ENCODE measurements at places on chromosomes 16 and 17.

GRCh38 chr16:67773099-67773498 is 33.3 kb downstream of the RANBP10 start:
- DNase-seq, result no peak

- no peak for DNase-seq
These were observed 9.8 kb upstream of the MED9 start for GRCh38 chr17:17467016-17467415.

DNA sequence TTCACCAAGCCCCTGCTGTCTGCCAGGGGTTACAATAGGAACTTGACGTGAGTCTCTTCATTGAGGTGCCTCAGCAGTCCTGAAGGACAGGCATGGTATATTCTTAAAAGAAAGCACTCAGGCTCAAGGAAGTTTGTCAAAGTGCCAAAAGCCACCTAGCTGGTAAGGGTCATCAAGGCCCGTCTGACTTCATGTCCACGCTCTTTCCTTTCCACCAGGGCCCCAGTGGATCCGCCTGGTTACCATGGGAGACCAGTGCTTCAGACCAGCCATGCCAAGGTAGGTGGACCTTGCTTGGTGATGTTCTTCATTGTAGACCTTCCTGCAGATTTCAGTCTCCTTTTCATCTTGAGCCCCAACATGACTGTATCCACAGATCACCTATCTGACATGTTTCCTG is 27.6 kb upstream of the CCL1 start:
- DNase-seq, result no peak

GRCh38 chr17:1123921-1124715 is 55.7 kb downstream of the ABR start:
- DNase-seq, result no peak

DNA sequence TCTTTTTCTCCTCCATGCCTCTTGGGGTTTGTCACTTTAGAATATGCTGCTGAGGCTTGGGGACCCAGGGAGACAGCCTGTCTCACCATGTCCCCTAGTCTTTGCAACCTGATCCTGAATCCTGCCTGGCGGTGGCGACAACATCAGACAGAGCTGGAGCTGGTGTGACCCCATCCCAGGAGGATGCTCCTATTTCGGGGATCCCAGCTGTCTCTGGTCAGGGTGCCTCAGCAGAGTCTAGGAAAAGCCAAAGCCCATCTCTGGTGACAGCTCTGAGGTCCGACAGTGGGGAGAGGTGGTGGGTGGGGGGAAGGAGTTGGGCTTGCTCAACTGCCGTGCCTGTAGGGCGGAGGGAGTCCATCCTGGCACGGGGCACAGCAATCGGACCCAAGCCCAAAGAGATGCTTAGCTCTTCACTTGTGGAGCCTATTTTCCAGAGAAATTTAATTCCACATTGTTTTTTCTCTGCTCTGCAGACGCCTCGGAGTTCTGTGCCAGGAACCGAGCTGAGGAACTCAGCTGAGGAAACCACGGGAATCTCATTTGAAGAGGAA is 10.3 kb upstream of the TNS4 start:
- no peak for DNase-seq

DNA sequence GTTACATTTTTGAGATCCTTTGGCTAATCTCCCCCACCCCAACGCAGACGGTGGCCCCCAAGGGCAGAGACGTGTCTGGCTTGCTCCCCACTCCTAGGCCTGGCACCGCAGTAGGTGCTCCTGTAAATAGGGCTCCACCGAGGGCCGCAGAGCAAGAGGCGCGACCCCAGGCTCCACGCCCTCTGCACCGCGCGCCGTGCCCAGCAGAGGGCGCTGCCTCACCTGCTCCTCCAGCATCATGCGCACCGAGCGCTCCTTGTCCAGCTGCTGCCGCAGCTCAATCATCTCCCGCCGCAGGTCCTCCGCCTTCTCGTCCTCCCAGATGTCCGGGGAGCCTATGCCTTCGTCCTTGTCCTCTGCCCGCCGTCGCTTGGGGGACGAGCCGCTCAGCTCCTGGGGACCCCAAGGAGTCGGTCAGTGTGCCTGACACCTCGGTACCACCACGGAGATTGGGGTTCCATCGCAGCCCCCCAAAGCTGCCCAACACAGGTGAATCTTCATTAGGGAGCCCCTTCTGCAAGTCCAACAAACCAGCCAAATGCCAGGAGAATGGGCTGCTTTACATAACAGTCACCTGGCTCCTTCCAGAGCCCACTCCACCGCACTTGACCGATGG is 11.2 kb downstream of the TFAP4 start:
- DNase-seq, result peak; percentile 48

GRCh38 chr17:62804025-62804424 is 4.1 kb downstream of the MARCHF10 start:
- DNase-seq, result no peak

DNA sequence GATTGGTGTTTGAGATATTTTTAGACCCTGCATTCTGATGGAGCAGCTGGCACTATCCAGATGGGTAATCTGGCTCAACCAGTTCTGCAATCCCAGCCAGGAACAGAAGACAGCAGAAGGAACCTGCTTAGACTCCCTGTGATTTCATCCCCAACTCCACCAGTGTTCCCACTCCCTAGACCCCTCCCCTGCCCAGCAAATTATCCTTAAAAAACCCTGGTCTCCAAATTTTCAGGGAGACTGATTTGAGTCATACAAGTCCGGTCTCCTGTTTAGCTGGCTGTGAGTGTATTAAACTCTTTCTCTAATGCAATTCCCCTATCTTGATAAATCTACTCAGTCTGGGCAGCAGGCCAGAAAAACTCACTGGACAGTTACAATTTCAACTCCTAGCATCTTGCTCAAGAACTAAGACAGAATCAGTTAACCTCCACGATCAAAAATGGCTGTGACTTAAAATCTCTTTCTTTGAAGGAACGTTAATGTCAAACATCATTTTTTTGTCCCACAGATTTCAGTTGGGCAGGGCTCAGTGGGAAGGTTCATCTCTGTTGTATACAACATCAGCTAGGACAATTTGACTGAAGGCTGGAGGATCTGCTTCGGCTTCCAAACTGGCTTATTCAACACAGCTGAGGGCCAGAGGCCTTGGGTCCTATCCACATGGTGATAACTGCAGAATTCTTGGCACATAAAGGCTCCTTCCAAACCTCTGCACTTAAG is 4.9 kb upstream of the RBL2 start:
- DNase-seq, result no peak

DNA sequence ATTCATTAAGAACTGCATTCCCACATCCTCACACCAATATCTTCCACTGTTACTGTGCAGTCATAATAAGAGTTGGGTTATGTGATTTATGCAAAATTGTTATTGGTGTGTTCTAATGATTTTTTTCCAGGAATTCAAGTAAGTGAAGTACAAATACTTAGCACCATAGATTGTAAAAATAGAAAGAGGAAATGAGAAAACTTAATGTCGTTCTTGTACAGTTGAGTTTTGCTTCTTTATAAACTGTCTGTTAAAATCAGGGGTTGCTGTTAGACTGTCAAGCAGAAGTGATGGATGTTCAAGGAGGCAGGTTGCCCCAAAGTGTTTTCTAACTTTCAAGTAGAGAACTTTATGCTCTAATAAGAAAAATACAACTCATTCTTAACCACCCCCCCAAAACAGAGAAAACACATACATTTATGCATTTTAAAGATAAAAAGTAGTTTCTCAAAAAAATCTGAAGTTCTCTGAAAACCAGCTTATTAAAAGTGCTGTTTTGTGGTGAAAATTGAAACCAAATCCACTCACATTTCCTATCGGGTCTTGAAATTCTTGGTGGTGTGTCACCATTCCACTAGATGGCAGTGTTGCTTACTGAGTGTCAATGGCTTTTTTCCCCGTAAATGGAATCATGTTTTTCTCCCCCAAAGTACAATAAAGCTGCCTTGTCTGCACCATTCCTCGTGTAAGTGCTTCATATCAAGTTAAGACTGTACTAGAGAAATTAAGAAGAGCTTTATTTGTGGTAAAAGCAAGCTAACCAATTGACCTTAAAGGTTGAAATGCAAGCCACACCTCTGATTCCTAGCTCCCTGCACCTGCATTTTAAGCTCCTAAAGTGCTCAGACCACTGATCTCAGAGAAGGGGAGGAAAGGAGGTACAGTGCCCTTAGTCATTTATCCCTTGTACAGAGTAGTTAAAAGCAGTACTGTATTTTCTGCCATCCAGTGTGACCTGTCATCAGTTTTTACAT is 4.7 kb upstream of the IGSF6 start:
- peak; percentile 65 for DNase-seq

DNA sequence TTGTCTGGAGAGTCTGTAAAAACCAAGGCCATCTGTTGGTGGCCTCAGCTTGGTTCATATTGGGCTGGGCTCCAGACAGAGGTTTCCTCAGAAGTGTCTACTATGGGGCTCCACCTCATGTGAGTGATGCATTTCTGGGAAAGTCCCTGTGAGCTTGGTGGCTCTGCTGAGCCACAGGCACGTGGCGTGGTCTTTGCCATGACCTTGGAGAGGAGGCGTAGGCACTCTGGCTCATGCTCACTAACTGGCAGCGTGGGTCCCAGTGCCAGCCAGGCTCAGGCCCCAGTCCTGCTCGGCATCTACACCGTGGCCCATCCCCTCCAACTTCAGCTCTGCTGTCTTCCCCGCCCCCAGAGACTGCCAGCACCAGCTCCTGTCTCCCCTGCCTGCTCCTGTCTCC is 10.7 kb upstream of the SMTNL2 start:
- DNase-seq, result peak; percentile 32

GRCh38 chr17:6574687-6575595 is 18.6 kb upstream of the PITPNM3 start:
- peak; percentile 43 for DNase-seq

DNA sequence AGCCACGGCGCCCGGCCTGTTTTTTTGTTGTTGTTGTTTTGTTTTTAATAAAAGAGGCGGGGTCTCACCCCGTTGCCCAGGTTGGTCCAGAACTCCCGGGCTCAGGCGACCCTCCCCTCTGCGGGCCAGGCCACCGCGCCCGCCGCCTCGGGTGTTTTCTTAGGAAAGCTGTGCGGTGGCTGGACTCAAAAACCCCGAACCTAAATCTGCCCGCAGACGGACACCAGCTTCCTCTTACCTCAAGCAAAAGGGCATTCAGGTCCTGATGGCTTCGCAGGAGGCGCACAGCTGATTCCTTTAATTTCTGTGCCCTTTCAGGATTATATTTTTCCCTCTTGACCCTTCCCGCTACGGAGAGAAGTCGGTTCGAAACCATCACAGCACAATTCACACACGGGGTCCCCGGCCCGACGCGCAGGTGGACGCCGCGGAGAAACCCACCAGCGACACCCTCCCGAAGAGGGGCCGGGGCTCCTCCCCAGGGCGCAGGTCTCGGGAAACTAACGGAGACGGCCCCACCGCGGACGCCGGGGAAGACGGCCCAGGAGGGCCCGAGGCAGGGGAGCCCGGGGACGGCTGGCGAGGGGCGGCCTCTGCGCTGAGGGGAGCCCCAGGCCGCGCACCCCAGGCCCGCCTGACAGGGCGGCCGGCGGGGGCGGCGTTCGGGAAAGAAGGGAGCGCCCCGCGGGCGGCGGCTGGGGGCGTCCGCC is 653 bp downstream of the FANCA start:
- no peak for DNase-seq

- no peak for DNase-seq
These were observed 11.5 kb upstream of the BPTF start for GRCh38 chr17:67813803-67814180.

All from CD4-positive, alpha-beta T cell treated with Interleukin-17A for 4 hours (primary cell).